ENCODE measurements at places on chromosomes 11 and 22.
A peak's percentile ranks its signal among the peaks of the same experiment; 100 is the strongest.

- no peak for ATAC-seq
Observed at GRCh38 chr11:64444838-64445441, 86.0 kb downstream of the RPS6KA4 start.

DNA sequence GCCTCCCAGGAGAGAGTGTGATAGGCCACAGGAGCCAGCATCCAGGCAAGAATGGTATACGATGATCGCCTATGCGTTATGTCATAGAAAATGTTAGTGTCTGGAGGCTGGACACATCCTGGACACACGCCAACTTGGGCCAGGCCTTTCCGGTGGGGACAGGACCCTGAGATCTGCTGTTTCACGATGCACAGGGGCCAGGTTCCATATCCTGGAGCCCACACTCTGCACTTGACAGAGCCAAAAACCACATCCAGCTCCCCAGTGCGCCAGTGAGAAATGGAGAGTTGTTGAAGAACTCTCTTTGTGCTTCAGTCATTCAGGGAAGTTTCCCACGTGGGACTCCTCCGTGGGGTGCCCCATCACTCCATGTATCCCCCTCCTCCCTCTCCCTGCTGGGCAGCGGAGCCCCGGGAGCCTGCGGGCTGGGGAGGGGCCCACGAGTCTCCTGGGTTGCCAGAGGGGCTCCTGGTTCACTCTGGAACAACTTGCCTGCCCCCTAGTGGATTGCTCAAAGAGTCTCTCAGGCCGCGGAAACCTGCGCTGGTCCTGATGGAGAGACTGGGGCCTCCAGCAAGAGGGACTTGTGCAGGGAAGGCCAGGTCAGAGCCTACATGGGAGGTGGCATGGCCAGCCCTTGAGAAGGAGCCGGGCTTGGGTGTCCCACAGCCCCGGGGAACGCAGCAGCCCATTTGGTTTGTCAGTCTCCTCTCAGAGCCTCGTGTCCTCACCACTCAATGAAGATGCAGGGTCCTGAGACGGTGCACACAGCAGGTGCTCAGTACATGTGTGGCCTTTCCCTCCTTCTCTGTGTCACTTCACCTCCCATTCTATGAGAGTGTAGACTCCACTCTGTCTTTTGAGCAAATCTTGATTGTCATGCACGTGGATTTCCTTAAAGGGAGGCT is 10.2 kb upstream of the LRRC32 start:
- ATAC-seq = peak; percentile 70

DNA sequence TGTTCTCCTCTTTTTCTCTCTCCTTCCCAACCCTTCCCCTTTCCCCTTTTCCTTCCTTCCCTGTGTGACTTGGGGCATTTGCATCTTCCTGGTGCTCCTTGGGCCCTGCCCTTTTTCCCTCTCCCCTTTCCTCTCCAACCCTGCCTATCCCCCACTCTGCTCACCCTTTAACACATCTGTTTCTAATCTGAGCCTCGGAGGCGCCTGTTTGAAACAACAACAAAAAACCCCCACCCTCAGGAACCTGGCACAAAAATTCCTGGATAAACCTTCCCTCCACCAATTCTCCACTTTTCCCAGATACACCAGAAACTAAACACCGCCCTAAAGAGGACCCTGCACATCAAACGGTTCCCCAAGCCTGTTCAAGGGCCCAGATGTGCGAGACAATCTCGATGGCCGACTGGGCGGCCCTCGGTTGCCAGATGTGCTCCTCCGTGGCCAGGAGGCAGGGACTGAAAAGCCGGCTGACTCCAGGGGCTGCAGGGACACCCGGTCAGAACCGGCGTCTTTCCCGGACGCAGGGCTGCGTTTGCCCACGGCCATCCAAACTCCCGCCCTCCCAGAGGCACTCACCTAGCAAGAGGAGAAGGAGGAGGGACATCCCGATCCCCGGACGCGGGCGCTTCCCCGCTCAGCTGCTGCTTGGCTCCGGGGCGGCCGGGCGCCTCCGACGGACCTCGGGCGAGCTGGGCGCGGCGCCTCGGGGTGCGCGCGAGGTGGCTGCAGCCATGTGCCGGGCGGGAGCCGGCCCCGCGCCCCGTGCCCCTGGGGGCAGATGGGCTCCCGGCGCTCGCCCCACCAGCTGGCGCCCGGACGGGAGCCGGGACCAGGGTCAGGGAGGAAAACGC is 486 bp downstream of the CLMP start:
- ATAC-seq = no peak

DNA sequence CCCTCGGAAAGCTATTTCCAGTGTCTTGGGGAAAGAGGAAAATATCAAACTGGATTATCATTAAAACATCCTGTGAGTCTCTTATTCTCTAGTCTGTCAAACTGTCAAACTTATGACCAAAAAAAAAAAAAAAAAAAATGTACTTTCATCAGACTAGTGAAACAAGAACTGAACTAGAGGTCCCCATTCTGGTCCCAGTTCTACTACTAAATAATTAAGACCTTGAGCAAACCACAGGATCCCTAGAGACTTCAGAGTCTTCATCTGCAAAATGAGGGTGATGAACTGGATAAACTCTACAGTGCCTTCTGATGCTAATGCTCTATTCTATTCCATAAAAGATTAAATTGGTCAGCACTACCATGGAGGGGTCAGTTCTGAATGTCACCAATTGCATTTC is 105.8 kb downstream of the SERGEF start:
- ATAC-seq = peak; percentile 61

GRCh38 chr22:36304429-36304828 is 51.5 kb downstream of the APOL1 start:
- ATAC-seq = no peak
